Tibial artery (tissue), 4 donors: ENCODE measurements at places on chromosomes 5 and 9.

- DNase-seq, result no peak
Measured at GRCh38 chr5:88756953-88757352, 126.0 kb downstream of the MEF2C start.

GRCh38 chr5:180328296-180329137, 24.6 kb downstream of the GFPT2 start:
- DNase-seq, result peak; percentile 84

DNA sequence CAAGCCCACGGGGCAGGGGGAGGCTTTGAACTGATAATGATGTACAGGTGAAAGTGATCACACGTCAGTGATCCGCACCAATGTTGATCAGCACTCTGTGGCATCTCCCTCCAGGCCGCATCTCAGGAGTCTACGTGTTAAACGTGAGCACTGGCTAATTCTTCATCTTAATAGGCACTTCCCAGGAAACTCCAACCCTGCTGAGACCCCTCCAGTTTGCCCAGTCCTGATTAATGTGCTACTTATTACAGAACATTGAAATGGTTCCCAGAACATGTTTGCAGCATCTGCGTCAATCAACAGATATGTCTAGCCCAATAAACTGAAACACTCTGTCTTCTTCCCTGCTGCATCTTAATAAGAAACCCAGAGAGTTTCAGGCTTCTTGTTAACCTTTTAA, 298.4 kb downstream of the DEPDC1B start:
- DNase-seq, result no peak

DNA sequence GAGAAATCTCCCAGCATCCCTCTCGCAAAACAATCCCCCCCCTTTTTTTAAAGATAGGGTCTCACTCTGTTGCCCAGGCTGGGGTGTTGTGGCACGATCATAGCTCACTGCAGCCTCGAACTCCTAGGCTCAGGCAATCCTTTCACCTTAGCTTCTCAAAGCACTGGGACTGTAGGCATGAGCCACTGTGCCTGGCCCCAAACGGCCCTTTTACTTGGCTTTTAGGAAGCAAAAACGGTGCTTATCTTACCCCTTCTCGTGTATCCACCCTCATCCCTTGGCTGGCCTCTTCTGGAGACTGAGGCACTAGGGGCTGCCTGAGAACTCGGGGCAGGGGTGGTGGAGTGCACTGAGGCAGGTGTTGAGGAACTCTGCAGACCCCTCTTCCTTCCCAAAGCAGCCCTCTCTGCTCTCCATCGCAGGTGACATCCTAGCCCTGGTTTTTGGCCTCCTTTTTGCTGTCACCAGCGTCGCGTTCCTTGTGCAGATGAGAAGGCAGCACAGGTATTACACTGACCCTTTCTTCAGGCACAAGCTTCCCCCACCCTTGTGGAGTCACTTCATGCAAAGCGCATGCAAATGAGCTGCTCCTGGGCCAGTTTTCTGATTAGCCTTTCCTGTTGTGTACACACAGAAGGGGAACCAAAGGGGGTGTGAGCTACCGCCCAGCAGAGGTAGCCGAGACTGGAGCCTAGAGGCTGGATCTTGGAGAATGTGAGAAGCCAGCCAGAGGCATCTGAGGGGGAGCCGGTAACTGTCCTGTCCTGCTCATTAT, 6.8 kb downstream of the CA9 start:
- no peak for DNase-seq

- DNase-seq, result no peak
Measured at GRCh38 chr9:87300915-87301314, 196.8 kb upstream of the DAPK1 start.

- peak; percentile 99 for DNase-seq
Measured at GRCh38 chr9:104927912-104928740, at the start of gene ABCA1. Gene ABCA1 (minus strand): TSS chr9:104928155. CDS start chr9:104903679, 24,476 bp downstream.
